Left forelimb (tissue), 1 donor: ENCODE measurements at places on chromosomes 11 and 22.

- no peak for DNase-seq
Measured at GRCh38 chr11:120512739-120513435, 1.3 kb downstream of the GRIK4 start.

DNA sequence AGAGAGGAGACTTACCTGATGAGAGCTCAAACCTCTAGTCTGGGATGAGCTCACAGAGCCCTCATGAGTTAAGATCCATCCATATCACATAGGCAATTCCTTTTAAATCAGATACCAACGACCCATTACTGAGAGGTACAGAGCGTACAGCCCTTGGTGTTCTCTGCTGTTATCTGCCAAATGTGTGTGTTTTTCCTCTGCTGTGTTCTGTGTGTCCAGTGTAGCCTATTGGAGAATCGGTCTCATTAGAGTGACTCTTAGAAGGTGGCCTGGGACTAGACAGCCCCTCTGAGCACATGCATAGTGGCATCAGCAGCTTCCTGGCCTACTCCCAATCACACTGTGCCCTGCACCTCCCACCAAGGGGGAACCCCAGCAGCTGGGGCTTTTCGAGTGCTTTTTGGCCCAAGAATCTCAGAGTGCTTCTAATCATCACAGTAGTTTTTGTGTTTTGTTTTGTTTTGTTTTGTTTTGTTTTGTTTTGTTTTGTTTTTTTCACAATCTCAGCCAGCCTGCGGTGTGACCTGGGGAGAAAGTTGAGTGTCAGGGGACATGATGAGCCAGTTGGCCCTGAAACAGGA, 25.4 kb downstream of the TP53AIP1 start:
- DNase-seq = no peak

DNA sequence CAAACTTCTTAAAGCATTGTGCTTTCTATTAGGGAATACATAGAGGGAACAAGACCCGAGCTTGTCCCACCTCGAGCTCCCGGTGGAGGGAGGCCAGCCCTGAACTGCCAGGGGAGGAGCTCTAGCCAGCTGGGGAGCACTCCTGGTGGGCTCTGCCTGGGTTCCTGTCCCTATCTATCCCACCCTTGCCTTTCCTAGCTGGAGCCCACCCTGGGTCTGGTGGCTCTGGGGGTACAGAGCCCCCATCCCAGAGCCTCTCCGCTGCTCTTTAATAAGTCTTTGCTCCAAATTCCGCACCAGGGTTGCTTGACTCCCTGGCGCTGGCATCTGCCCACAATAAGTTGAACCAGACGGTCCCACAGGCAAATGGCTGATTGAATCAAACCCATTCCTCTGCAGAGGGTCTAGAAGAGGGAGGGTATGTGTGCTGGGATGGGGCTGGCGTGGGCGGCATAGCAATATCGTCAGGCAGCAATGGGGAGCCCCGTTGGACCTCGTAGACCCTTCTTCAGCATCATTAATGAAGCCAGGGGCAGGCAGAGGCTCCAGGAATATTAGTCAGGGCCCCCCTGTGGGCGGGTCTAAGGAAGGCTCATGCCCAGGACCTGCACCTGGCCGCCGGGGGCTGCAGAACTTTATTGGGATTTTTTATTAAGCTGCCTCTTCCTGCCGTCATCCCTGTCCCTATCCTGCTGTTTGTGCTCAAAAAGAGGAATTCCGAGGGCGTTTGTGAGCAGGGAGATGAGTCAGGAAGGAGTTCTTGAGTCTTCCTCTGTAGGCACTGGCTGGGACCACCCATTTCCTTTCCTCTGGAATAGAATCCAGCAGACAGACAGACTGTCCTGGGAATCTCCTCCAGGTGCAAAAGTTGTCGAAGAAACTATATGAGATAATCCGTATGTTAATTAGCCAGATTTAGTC, 38.5 kb upstream of the RIC3 start:
- peak; percentile 46 for DNase-seq

DNA sequence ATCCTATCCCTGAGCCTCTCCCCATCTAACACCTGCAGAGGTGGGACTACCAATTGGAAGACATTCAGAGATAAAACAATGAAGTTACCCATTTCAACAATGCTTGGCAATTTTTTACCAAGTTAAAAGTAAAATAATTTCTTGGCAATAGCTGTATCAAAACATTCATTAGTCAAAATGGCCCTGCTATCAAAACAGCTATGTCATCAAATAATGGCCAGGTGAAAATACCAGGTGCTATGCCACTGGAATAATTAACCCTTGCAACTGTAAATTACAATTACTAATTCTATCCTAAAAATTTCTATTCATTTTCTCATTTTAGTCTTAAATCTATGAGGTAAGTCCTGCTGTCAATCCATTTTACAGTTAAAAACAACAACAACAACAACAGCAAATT, 43.3 kb downstream of the NOX4 start:
- DNase-seq = no peak

DNA sequence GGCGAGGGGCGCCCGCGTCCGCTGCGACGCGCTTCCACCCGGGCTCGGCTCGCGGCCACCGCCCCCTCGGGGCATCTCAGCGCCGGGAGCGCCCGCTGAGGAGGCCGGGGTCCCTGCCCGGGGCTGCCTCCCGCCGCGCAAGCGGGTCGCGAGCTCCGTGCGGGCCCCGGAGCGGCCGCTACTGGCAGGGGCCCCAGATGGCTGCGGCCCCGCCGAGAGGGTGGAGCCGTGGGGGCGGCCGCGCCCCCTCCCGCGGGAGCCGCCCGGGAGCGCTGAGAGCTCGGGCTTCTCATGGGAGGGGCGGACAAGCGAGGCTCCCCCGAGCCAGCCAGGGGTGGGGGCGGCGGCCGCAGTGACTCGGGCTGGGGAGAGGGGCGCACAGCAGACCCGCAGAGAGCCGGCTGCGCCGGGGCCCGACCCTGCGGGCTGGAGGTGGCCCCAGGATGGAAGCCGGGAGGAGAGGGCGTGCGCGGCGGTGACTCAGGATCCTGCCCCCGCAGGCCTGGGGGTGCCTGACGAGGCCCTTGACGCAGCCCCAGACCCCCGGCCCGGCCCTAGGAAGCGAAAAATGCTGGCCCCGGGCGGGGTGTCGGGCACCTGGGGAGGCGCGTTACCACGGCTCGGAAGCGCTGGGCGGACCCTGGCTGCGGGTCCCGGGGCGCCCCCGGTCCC, 603 bp upstream of the ZFTA start:
- DNase-seq = peak; percentile 68

GRCh38 chr11:77771135-77771534, 49.4 kb downstream of the RSF1 start:
- no peak for DNase-seq

- DNase-seq = no peak
Measured at GRCh38 chr11:113947994-113948393, 26.9 kb upstream of the HTR3A start.

GRCh38 chr11:7672960-7673723, at the start of gene CYB5R2:
CYB5R2 (minus strand) TSS chr11:7673500; CDS start chr11:7672825, 675 bp downstream.
- peak; percentile 85 for DNase-seq

- no peak for DNase-seq
Measured at GRCh38 chr11:86698639-86699038, 26.2 kb upstream of the ME3 start.

DNA sequence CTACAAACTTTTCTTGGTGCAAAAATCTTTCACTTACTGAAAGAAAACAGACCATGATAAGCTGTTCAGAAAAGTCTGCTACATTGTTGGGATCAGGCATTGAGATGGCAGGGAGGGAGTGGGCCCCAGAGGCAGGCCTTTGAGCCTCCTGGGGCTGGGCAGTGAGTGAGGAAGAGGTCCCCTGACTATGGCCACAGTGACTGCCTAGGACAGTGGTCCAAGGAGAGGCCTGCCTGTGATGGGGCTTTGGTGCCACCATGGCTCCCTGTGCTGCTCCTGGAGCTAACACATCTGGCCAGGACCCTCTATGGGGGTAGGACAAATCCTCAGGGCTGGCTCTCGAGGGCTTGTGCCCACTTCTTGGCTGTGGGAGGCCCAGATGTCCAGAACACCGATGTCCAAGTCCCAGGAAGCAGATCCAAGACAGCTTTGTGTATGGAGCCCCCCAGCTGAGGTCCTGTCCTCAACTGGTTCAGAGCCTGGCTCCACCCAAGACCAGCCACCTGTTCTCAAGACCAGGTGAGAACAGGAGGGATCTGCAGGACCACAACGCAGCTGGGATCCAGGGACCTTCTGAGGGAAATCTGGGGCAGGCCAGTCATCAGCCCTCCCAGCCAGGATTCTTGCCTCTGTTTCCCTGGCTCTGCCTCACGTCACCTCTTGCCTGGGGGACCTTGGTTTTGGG, 36.9 kb downstream of the PPM1F start:
- DNase-seq = no peak

DNA sequence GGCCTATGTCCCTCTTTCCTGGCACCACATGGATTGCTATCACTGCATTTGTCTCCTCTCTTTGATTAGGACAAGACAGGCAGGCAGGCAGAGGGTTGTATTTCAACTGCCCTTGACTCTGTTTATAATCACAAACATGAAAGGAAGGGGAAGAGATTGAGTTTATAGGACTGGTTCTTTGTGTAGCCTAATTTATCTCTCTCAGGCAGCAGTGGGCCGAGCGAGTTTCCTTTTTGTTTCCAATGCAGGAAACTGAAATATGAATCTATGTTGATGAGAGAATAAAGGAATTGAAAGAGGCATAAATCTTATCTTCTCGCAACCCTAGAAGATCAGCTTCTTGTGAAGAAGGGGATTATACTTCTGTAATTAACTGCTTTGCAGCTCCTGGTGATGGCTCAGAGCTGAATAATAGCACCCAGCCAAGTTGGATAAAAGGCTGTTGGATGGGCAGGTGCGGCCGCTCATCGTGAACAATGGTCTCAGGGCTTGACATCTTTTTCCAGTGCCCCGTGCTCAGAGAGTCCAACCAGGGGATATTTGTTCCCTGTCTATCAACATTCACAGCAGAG, 80.6 kb upstream of the SYT13 start:
- no peak for DNase-seq

GRCh38 chr11:116544721-116545120, 228.1 kb downstream of the BUD13 start:
- DNase-seq = no peak

DNA sequence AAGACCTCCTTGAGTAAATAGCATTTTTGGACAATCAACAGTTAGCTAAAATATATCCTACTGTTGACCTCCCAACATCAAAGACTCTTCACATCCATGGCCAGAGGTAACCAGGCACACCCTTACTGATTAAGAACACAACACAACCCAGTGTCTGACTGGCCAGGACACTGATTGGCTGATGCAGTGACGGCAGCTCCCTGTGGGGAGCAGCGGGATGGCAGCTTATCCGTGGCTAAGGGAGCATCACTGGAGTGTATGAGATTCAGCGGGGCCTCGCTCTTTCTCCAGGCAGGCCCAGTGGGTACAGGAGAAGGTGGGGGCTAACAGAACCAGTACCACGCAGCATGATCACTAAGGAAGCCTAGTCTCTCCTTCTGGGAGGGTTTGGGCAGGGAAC, 10.3 kb upstream of the IL2RB start:
- DNase-seq = no peak
